HT-29 (cell line): ENCODE measurements at places on chromosomes 2 and 18. TPM values are rescaled to one million over a fixed set of nuclear protein-coding genes. Genes with fewer than 3 reads are reported as not detected.

The CYB5A gene
- total RNA-seq = 130 and 133 TPM in 2 replicates

The DOK6 gene
- not detected in 2 replicates for total RNA-seq

The VWA3B gene
- not detected in 2 replicates for total RNA-seq

The ZSWIM2 gene
- not detected in 2 replicates for total RNA-seq

The TEKT4 gene
- total RNA-seq = not detected in 2 replicates

The IRS1 gene
- total RNA-seq = 44.5 and 54.0 TPM in 2 replicates

The CCDC150 gene
- total RNA-seq = 6.3 and 8.9 TPM in 2 replicates

The FAM237A gene
- not detected in 2 replicates for total RNA-seq

The TMEM198 gene
- total RNA-seq = 5.2 and 5.6 TPM in 2 replicates

The FIGLA gene
- total RNA-seq = not detected in 2 replicates

The TCF23 gene
- total RNA-seq = not detected in 2 replicates

DNA sequence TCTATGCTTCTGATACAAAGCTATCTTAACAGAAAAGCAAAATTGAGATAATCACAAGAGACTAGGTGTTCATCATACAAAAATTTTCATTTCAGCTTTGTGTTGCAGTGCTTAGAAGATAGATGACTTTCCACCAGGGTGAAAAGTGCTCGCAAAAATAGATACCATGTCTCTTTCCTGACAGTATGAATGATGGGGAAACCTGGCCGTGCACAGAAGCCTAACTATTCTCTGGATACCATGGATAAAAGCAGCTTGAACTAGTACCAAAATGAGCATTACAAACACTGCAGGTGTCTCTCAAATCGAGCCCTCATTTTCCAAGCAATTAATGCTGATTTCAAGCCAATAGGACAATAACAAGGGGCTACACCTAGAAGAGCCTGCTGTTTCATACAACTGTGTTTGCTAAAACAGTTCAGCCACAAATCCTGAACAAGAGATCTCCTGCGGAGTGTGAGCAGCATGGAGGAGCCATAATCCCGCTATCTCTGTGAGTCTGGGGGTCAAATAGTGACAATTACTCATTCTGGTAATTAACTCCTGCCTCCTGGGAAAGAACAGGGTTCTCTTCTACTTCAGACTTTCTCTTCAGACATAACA, 507.6 kb downstream of the PID1 start:
- DNase-seq = no peak

DNA sequence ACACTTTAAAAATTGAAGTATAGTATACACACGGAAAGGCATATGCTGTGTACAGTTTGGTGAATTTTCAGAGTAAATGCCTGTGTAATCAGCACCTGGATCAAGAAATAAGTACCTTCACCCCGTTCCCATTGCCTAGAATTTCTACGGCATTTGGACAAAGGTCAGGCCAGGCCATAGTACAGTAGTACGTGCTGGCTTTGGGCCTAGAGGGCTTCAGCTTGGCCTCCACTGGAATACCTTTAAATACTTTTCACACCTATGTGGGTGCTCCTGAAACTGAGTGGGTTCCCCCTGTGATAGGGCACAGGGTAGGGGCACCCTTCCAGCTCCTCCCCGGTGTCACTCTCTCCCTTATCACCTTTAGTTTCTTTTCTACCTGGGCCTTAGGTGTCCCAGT, 26.5 kb downstream of the TET3 start:
- DNase-seq = no peak

GRCh38 chr2:199257261-199258224, 200.2 kb downstream of the SATB2 start:
- DNase-seq = no peak

GRCh38 chr2:1874950-1875349, 130.6 kb upstream of the PXDN start:
- DNase-seq = no peak

GRCh38 chr2:96760986-96761832, 507 bp downstream of the CNNM4 start:
- peak; percentile 38 for DNase-seq

GRCh38 chr2:425947-426346, 138.1 kb upstream of the ALKAL2 start:
- no peak for DNase-seq

- DNase-seq = no peak
Observed at GRCh38 chr2:2022941-2023586, 278.7 kb upstream of the PXDN start.

- DNase-seq = no peak
Observed at GRCh38 chr2:128836559-128837100, 518.0 kb upstream of the HS6ST1 start.

DNA sequence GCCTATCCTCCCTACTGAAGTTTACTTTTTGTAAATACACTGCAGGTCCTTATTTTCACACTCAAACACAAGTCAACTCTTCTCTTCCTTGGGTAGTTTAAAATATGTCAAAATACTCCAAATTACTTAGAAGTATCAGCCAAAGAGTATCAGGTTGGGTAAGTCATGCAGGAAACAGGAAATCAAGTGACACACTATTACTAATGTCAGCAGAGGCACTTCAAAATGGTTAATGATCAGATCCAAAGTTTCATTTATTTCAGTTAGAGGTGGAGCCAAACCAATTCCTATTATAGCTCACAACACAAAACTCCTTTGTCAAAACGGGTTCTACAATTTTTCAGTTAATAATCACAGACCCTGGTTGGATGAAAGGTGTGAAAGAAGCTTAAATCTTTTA, 54.2 kb downstream of the DLGAP1 start:
- no peak for DNase-seq

DNA sequence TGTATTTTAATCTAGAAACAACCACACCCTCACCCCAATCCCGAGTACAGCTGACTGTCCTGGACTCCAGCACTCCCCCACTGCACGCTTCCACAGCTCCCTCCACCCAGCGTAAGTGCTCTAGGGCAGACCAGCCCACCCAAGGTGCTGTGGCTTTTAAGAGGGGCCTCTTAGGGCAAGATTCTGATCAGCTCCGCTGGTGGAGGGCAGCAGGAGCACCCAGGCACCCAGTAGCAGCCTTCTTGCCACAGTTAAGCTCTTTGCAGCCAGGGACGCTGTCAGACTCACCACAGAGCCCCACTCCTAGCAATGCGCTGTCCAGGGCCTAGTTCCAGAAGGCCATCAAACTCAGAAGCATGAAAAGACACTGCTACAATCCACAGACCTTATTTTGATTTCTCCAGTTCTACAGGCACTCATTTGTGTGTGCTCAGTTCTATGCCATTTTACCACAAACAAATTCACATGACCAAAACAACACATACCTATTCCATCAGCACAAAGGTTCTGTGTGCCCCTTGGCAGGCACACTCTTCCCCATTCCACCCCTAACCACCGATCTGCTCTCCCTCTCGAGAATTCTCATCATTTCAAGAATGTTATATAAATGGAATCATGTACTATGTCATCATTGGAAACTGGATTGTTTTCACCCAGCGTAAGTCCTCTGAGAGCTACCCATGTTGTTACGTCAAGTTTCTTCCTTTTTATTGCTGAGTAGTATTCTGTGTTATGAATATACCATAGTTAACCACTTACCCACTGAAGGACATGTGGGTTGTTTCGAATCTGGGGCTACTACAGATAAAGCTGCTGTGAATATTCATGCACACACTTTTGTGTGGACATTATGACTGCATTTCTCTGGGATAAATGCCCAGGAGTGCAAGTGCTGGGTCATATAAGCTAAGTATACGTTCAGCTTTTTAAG, 40.4 kb downstream of the PTPN2 start:
- DNase-seq = no peak

DNA sequence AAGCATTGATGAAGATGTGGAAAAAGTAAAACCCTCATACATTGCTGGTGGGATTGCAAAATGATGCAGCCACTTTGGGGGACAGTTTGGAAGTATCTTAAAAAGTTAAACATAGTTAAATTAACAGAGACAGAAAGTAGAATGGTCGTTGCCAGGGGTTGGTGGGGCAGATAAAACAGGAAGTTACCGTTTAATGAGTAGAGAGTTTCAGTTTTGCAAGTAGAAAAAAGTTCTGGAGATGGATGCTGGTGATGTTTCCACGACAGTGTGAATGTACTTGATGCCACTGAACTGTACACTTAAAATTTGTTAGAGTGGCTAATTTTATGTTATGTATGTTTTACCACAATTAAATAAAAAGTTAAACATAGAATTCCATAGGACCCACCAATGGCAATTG, 44.5 kb upstream of the EGR4 start:
- DNase-seq = no peak

GRCh38 chr18:24446953-24447538, 13.4 kb upstream of the HRH4 start:
- peak; percentile 25 for DNase-seq

- DNase-seq = no peak
Observed at GRCh38 chr18:55128437-55128836, 169.2 kb upstream of the CCDC68 start.

DNA sequence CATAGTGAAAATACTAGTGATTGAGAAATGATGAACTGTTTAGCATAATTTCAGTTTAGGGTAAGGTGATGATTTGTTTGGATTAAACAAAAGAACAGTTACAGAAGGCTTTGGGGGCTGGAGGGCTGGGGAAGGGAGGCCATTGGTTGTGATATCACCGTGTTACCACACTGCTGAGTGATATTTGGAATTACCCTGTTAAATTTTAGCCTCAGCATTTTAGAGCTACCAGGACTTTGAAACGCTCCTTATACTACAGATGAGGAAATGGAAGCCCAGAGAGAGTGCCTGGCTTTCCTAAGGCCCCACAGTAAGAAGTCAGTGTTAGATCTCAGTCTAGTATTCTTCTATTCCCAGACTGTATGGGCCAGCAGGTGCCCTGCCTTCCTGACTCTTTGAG, 15.6 kb downstream of the ARHGEF33 start:
- DNase-seq = no peak

GRCh38 chr2:198776616-198777406, 680.9 kb downstream of the SATB2 start:
- no peak for DNase-seq

- DNase-seq = no peak
Observed at GRCh38 chr18:52822160-52822559, 482.2 kb downstream of the DCC start.

- no peak for DNase-seq
Observed at GRCh38 chr18:11587432-11587831, 22.0 kb upstream of the SLC35G4 start.

DNA sequence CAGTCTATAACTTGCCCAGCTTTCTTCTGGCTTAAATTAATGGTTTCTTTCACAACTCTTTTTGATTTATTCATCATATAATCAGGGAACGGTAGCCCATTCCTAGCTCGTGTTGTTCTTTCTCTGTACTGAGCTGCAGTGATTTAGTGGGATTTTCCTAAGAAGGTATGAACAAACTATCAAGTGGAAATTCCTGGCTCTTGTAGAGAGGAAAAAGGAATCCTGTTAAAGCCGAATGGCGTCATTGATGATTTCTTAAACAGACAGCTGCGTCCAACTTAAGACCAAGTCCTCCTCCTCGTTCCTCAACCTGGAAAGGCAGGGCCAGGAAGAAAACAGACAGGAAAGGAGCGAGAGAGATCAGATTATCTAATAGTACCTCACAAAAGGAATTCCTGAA, 69.2 kb upstream of the CABLES1 start:
- DNase-seq = no peak

- DNase-seq = peak; percentile 44
Observed at GRCh38 chr2:209473930-209474419, 50.1 kb downstream of the MAP2 start.

DNA sequence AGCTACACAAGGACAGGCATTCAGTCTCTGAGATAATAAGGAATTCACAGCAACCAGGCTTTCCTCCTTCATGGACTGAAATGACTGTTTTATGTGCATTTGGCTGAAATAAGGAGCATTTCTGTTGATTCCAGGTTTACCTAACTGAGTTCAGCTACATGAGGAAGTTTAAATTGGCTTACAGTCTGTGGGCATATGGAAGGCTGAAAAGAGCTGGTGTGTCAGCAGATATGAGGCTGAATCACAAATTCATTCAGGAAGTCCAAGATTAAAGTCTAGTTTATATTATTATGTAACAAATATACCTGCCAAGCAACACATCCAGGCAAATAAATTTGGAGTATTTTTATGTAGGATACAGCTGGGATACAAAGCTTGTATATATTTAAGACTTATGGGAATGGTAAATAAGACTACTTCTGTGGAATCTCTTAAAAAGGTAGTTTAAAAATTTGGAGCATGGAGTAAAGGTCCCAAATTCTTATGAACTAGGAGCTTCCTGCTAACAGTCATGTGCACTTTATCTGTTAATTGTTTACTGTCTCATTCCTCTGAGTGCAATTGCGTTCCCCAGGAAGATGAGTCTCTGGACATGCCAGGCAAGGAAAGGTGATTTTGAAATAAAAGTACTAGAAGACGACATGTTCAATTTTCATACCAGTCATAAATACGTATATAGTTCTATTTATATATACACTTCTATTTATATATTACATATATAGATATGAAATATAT, 53.0 kb downstream of the ZC3H8 start:
- DNase-seq = no peak

DNA sequence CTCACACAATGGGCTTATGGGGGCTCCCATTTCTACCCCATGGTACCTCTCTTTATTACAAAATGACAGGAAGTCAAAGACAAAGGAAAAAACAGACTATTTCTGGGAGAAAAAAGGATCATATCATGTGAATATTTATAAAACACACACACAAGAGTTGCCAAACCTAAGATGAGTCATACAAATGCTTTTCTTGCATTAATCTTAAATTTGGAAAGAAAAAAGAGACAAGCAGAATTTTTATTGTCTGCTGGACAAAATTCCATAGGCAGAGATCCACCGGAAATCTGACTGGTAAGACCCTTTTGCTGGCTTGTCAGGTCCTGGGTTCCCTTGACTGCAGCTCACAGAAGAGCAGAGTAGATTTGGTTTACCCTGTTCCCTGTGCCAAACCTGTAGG, 1732.3 kb upstream of the PIK3C3 start:
- DNase-seq = no peak

GRCh38 chr18:58221060-58221725, 177.2 kb downstream of the NEDD4L start:
- DNase-seq = peak; percentile 82

- no peak for DNase-seq
Observed at GRCh38 chr2:159128191-159128590, 158.3 kb downstream of the WDSUB1 start.

DNA sequence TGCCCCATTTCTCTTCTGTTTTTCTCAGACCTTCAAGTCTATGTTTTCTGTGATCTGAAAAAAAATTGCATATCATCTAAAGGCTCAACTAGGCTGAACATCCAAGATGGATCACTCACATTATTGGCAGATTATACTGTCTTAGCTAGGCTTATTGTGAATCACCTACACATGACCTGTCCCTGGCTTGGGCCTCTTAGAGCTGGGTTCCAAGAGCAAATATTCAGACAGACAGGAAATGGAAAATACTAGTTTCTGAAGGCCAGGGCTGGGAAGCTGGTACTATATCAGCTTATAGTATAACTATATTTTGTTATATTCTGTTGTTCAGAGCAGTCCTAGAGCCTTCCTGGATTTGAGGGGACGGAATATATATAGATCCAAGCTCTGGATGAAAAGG, 90.3 kb downstream of the PIK3C3 start:
- DNase-seq = no peak

- DNase-seq = peak; percentile 80
Observed at GRCh38 chr2:66428986-66429612, 5.8 kb upstream of the MEIS1 start.

- no peak for DNase-seq
Observed at GRCh38 chr18:8051453-8051852, 484.3 kb downstream of the PTPRM start.
